Sigmoid colon (tissue), 7 donors: ENCODE measurements at places on chromosomes 1 and 21. TPM values are rescaled to one million over a fixed set of nuclear protein-coding genes. Genes with fewer than 3 reads are reported as not detected.

- no peak for DNase-seq
Measured at GRCh38 chr1:183780757-183781156, 24.2 kb upstream of the RGL1 start.

SYTL1 gene
- polyA plus RNA-seq, result 9.0 TPM

SYPL2 gene
- not detected for polyA plus RNA-seq

DNA sequence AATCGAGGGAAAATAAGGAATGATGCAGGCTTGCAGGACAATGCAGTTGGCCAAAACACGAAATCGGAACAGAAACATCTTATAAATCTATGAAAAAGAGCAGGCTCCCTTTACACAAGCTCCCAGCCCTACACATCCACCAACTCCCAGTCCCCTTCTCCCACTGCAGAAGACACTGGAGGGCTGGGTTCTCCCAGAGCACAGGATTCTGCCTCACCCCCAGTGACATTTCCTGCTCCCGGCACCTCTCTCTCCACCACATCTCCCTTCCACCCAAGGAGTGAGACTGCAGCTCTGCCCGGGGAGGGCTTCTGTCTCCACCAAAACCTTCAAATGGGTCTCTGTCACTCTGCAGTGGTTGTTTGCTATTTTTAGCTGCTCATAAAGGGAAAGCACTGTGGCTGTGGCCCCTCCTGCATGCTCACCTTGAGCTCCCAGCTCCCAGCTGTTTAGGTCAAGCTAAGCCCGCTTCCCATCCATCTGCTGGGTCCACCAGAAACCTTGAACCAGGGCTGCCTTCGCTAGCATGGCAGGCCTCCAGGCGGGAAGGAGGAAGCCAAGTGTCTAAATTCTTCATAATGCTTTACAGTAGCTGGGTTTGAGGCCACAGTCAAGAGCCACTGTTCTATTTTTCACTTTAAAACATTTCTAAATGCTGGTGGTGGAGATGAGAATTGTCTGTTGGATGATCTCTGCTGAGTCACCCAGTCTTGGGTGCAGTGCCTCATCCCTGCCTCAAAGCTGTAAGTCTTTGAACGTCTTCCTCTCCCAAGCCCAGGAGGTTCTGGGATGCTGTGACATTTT is 3.3 kb upstream of the C2CD2 start:
- peak; percentile 64 for DNase-seq

GRCh38 chr21:42671778-42672593 is 18.6 kb downstream of the PDE9A start:
- DNase-seq, result no peak

- DNase-seq, result no peak
Measured at GRCh38 chr1:186699519-186699918, 19.3 kb upstream of the PTGS2 start.

DNA sequence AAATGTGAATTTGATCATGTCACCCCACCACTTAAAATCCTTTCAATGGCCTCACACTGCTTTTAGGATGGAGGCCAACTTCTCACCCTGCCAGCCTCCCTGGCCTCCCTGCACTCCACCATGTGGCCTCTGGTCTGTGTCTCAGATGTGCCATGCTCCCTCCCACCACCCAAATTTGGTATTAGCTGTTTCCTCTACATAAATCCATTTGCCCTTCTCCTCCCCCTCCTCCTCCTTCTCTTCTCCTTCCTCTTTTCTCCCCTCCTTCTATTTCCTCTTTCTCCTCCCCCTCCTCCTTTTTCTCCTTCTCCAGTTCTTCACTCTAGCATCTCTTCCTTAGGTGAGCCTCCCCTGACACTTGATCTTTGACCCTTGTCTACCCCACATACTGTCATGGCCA is 16.7 kb upstream of the GUCA2B start:
- no peak for DNase-seq

- DNase-seq, result no peak
Measured at GRCh38 chr1:226003502-226004170, 4.5 kb upstream of the SDE2 start.

ANKRD65 gene
- 5.4 TPM for polyA plus RNA-seq

RABGAP1L gene
- 35.4 TPM for polyA plus RNA-seq

CR1 gene
- 7.9 TPM for polyA plus RNA-seq

PRRX1 gene
- 3.0 TPM for polyA plus RNA-seq

- DNase-seq, result no peak
Measured at GRCh38 chr1:206816390-206817287, 44.3 kb upstream of the IL10 start.

- no peak for DNase-seq
Measured at GRCh38 chr1:241351841-241352240, 5.2 kb downstream of the RGS7 start.

SAMD11 gene
- 4.9 TPM for polyA plus RNA-seq

GRCh38 chr21:36732217-36732616 is 33.3 kb downstream of the SIM2 start:
- no peak for DNase-seq

DNA sequence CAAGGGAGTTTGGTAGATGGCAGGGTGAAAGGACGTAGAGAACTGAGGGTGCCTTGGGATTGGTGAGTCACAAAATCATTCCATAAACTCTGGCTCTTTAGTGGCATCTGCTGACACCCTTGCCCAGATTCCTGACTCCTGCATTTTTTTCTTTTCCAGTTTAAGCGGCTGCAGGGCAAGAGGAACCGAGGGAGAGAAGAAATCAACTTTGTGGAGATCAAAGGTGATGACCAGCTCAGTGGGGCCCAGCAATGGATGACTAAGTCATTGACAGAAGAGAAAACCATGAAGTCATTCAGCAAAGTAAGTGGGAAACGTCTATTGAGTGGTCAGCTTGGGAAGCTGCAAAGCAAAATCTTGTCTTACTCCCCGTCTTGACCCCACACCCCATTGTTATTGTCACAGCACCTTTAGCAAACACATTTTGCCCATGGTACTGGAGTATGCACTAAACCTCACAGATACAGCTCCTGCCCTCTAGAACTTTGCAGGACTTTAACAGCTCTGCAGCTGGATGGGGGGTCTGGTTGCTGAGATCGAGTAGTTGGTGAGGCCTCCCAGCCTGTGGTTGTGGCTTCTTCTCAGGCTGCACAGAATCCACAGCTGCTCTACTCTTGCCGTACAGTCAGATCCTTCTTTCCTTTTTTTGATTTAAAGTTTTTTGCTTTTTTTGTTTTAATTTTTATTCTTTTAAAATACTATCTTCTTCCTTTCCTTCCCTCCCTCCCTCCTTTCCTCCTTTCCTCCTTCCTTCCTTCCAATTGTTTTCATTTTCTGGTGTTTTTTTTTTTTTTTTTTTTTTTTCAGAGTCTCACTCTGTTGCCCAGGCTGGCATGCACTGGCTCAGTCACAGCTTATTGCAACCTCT is 21.9 kb downstream of the SH2D2A start:
- no peak for DNase-seq

- DNase-seq, result no peak
Measured at GRCh38 chr1:36397083-36397377, 678 bp downstream of the LSM10 start.

- DNase-seq, result no peak
Measured at GRCh38 chr1:29607236-29607635, 370.9 kb downstream of the PTPRU start.

DNA sequence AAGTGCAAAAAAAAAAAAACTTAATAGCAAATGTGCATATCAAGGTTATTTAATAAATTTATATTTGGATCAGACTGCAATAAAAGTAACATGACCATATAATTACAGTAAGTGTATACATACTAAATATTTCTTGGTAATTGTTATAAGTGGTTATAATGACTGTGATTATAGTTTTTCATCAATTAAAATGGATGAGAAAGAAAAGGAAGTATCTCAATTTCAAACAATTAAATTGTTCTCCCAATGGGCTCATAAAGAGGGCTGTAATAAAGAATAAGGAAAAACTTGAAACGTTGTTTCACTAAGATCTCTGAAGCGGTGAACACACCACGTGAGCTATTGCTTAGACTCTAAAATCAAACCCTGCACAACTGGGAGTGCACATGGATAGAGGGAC is 104.1 kb downstream of the CDC42BPA start:
- DNase-seq, result no peak

GRCh38 chr1:228873709-228874108 is 138.4 kb downstream of the RHOU start:
- no peak for DNase-seq

GRCh38 chr1:223482766-223483165 is 89.6 kb downstream of the CCDC185 start:
- DNase-seq, result no peak
